ENCODE measurements at places on chromosomes 5 and 9.
A peak's percentile ranks its signal among the peaks of the same experiment; 100 is the strongest.

DNA sequence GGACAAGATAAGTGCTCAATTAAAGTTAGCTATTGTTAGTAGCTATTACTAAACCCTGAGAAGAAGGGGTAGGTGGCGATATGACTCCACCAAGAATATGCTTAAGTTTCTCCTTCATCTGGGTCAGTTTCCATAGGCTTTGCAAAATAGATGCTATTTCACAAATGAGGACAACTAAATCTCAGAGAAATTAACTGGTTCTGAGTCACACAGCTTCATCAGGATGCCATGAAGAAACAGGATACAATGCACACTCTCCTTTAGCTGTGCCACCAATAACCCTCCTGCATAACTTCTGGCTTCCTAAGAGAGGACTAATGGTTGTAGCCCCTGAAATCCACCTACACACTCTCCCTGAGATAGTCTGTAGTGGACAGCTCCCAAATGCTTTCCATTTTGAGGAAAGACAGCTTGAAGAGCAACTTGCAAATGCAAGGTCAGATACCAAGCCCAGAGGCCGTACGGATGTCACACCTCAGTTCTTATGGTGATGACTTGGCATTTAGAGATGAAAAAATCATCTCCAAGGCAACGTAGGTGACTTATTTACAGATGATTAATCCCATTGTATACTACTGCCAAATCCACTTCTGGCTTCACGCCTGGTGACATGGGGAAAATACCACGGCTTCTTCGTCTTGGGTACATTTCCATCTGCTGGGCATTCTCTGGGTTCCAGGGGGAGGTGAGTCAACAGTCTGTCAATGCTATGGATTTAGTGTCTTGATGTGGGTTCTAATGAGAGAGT lies 251.4 kb upstream of the IL12B start:
- DNase-seq: peak; percentile 76

- no peak for DNase-seq
Observed at GRCh38 chr5:140128376-140128775, 2.6 kb downstream of the IGIP start.

GRCh38 chr5:25056836-25057235 lies 412.1 kb upstream of the CDH10 start:
- no peak for DNase-seq

GRCh38 chr5:167965710-167966109 lies 325.7 kb upstream of the WWC1 start:
- DNase-seq: no peak

GRCh38 chr9:8685825-8686224 lies 886.2 kb upstream of the DMAC1 start:
- DNase-seq: no peak

- no peak for DNase-seq
Observed at GRCh38 chr9:127980060-127980705, 606 bp downstream of the EEIG1 start.

GRCh38 chr9:107059220-107059619 lies 196.3 kb downstream of the ZNF462 start:
- no peak for DNase-seq

- no peak for DNase-seq
Observed at GRCh38 chr9:33166231-33167083, 679 bp downstream of the B4GALT1 start.

DNA sequence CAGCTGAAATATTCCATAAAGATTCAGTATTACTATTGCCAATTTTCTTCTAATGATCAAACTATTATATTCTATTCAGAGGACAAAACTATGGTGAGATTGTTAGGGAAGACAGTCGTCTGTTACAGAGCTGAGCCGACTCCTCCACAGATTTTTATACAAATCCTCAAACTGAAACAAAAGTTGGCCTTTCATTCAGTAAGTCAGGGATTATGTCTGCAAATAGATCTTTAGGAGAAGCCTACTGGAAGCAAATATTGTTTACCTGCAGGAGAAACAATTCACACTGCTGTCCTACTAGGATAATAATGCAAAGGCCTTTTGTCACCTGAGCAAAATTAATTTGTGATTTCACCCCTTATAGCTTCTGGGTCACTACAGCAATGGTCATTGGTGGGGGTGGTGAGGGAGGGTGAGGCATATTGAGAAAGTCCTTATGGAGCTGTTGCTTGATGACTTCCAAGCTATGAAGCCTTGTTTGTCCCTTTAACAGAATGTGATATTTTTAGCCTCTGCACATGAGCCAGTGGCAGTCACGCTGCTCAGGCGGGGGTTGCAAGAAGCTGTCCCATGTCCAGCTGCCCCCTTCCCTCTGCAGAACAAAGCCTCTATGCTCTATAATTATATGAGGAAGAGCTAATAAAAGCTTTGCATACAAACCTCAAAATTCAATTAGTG lies 200.5 kb upstream of the KLF9 start:
- no peak for DNase-seq

DNA sequence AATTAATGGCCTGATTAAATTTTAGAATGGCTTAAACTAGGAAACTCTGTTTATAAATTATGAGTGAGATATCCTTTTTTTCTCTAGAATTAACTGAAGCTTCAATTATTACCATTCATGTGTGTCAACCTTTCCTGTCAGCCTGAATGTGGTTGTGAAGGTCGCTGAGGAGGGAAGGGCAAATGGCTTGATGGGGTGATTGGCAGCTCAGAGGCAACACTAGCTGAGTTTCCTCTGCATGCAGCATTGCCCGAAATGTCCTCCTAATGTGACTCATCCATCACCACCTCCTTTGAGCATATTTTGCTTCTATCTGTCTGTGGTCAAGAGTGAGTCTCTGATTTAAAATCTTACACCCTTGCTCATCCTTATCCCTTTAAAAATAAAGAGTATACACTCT lies 281.9 kb downstream of the TENT4A start:
- no peak for DNase-seq

GRCh38 chr5:40134883-40135520 lies 544.7 kb upstream of the PTGER4 start:
- DNase-seq: no peak

DNA sequence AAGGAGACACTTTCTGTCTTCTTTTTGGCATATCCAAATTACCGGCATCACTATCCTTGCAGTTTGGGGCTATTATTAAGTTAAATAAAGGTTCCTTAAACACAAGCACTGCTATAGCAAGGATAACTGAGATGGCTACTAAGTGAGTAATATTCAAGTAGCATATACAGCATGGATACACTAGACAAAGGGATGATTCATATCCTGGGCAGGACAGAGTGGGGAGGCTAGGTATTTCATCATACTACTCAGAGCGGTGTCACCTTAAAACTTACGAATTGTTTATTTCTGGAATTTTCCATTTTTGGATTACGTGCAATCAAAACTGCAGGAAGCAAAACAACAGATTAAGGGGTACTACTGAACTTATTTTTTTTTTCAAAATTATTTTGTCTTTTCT lies 54.1 kb downstream of the FER start:
- DNase-seq: peak; percentile 54
